Thoracic aorta (tissue), 2 donors: ENCODE measurements at places on chromosomes 12 and 14.

- DNase-seq = no peak
- H3K4me3 ChIP-seq = no peak overlapping the region
- no peaks in the 10 kb centered on the region for H3K36me3 ChIP-seq
- no peaks in the 10 kb centered on the region for H3K27me3 ChIP-seq
Observed at GRCh38 chr12:88468581-88468980, 111.7 kb downstream of the KITLG start.

DNA sequence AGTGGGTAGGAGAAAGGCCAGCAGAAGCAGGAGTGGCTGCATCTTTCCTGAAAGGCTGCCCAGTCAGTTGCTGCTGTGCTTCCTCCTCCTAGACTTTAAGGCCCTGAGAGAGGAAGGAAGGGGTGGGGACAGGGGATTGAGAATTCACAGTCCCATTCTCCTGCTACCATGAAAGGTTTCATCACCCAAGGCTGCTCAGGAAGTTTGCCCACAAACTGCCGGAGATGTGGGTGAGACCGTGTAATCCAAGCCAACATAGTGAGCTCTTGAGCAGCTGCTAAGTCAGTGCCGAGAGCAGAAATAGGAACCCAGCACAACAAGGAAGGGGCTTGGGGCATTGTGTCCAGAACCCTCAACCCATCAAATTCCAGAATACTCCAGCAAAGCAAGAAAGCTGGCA, at the start of gene CTSG:
Gene CTSG, minus strand, starts transcription at position 69 of the 400 bp plus-strand sequence. Its CDS starts 27 bp downstream, at position 42.
- H3K4me3 ChIP-seq = no peak within 1 kb of the TSS
- no peaks in the 10 kb centered on the region for H3K4me1 ChIP-seq
- H3K27me3 ChIP-seq = no peaks in the 10 kb centered on the region
- no peaks in the 10 kb centered on the region for H3K36me3 ChIP-seq
- no peak for DNase-seq

- H3K27ac ChIP-seq = no peak overlapping the region
- H3K4me3 ChIP-seq = no peak overlapping the region
- H3K36me3 ChIP-seq = peaks cover 40% of the 10 kb centered on the region
Observed at GRCh38 chr14:72943876-72944430, 17.7 kb downstream of the DCAF4 start.

DNA sequence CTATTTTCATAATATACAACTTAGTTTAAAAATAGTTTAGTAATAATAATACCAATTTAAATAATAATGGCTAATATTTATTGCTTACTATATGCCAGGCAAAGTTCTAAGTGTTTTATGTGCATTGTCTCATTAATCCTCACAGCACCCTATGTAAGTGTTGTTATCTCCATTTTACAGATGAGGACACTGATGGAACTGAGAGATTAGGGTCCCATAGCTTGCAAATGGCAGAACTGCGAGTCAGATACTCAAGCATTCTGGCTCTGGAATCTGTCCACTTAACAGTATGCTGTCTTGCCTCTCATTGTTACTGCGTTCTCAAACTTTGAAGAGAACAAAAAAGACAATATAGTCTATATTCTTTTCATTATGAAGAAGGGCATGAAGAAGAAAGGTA, 19.0 kb downstream of the AP5M1 start:
- peaks cover 11% of the 10 kb centered on the region for H3K36me3 ChIP-seq
- H3K27ac ChIP-seq = no peak overlapping the region
- DNase-seq = no peak
- H3K4me1 ChIP-seq = no peaks in the 10 kb centered on the region
- H3K27me3 ChIP-seq = no peaks in the 10 kb centered on the region

- H3K4me1 ChIP-seq = peaks cover 28% of the 10 kb centered on the region
- no peak overlapping the region for H3K4me3 ChIP-seq
- no peaks in the 10 kb centered on the region for H3K36me3 ChIP-seq
- no peak overlapping the region for H3K27ac ChIP-seq
Observed at GRCh38 chr14:104135904-104136471, 2.4 kb upstream of the KIF26A start.

- no peaks in the 10 kb centered on the region for H3K4me1 ChIP-seq
- no peak overlapping the region for H3K27ac ChIP-seq
Observed at GRCh38 chr14:40410708-40411107, 978.5 kb upstream of the FBXO33 start.

DNA sequence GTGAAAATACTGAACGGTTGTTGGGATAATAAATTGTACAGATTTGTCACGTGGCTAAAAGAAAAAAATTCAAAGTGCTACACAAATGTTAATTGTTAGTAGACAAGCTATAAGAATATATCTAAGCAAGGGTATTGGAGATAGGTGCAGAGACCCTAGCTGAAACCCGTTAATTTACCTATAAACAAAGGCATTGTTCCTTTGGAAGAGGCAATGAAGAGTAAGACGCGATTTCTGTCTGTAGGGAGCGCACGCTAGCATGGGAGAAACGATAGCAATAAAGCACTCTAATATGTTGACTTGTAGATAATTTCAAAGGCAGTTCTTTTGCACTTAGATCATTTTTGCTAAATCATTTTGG, 565 bp downstream of the CCDC77 start:
- H3K4me3 ChIP-seq = peak overlapping the region; percentile 82
- H3K27me3 ChIP-seq = no peaks in the 10 kb centered on the region
- no peak for DNase-seq
